ENCODE measurements at places on chromosomes 2 and 18. TPM values are rescaled to one million over a fixed set of nuclear protein-coding genes. Genes with fewer than 3 reads are reported as not detected.

DQX1 gene
- 0.17 TPM for total RNA-seq

NCKAP1 gene
- total RNA-seq, result 110 TPM

NYAP2 gene
- total RNA-seq, result not detected

LBH gene
- 102 TPM for total RNA-seq

KIAA2012 gene
- total RNA-seq, result not detected

UGT1A10 gene
- 0.26 TPM for total RNA-seq

ORC4 gene
- 38.3 TPM for total RNA-seq

REG3G gene
- not detected for total RNA-seq
